Inflammatory macrophage treated with lipopolysaccharide for 1 hour (primary cell): ENCODE measurements at places on chromosomes 6 and 20.

- DNase-seq, result no peak
Observed at GRCh38 chr6:29502181-29502580, 14.4 kb upstream of the MAS1L start.

- no peak for DNase-seq
Observed at GRCh38 chr6:31351033-31351380, 6.0 kb downstream of the HLA-B start.

GRCh38 chr6:163711615-163712565 lies 297.4 kb downstream of the QKI start:
- DNase-seq, result peak; percentile 88

- DNase-seq, result no peak
Observed at GRCh38 chr20:57408131-57408530, 16.9 kb downstream of the RBM38 start.

- DNase-seq, result peak; percentile 5
Observed at GRCh38 chr20:10253780-10254179, 35.1 kb downstream of the SNAP25 start.
